Left forelimb (tissue), 1 donor: ENCODE measurements at places on chromosomes 7 and 10.

DNA sequence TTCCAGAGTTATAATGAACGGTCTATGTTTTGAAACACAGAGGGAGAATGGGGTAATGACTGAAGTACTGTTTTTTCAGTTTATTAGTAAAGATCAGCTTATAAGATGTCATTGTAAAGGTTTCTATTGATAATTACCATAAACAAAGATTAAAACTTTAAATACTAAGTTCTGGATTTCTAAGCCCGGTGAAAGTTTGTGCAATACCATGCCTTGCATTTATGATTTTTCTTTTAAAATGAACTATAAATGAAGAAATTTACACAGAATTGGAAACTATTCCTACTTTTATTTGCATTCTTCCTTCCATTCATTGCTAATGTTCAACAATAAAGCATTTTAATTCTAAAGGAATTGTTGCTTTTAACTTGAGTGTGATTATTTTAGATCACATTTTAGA lies 4.9 kb downstream of the MEOX2 start:
- DNase-seq: no peak

DNA sequence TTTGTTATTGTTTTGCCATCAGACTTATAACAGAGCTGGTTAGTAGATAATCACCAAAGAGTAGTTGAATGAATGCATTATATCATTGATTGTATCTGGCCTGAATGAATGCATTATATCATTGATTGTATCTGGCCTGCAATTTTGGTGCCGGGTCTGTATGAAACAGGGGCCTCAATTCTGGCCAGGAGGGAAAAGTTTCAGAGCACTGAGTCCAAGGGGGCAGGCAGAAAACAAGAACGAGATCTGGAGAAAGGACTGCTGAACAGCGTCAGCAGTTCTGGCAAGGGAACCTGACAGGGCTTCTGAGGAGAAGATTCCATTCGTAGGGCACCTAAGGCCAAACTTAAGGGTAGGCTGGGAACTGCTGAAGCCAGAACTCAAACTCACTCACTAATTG lies 128.0 kb downstream of the SEMA3C start:
- DNase-seq: no peak

- no peak for DNase-seq
Measured at GRCh38 chr7:11689096-11689495, 142.9 kb downstream of the THSD7A start.

GRCh38 chr10:111265341-111265740 lies 188.5 kb downstream of the ADRA2A start:
- DNase-seq: no peak

DNA sequence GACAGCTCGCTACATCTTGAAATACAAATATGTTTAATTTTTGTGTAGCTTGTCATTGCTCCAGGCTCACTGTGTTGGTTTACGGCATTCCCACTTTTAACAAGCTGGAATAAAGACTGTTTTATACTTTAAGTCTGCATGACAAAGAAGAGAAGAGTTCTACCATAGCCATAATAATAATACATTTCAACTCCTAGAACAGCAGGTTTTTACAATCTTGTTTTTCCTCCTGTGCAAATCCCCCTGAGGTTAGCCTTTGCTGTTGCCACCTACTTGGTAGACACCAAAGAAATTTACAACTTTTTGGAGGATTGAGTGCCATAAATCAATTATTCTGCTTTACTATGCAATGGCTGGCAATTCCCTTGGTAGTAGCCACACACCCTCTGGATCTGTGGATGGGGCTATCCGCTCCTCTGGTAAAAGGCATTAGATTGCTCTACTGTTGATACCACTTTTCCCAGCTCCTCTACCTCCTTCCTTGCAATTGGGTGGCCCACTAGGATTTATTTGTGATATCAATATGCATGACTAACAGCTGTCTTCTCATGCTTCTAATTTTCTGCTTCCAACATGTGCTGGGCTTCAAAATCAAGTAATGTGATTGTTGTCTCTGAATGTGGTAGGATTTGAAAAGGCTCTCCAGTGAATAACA lies 60.2 kb downstream of the SFMBT2 start:
- no peak for DNase-seq

GRCh38 chr10:72593963-72594362 lies 31.9 kb downstream of the MICU1 start:
- DNase-seq: no peak

- DNase-seq: no peak
Measured at GRCh38 chr10:28366994-28367393, 64.1 kb upstream of the MPP7 start.

GRCh38 chr10:79420974-79421688 lies 24.3 kb downstream of the ZCCHC24 start:
- DNase-seq: no peak

- no peak for DNase-seq
Measured at GRCh38 chr10:58328233-58328632, 6.6 kb upstream of the UBE2D1 start.

DNA sequence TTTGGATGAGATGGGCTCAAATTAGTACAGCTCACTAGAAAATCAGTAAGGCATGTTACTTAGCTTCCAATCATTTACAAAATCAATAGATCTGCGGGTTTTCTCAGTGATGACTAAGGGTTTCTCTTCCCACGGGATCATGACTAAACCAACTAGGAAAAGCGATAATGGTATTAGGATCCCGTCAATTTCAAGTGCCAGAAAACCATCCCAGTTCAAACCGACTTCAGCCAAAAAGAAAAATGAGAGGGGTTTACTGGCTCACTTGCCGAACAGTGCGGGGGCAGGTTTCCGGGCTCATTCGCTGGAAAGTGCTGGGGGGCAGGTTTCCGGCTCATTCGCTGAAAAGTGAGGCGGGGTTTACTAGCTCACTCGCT lies 62.1 kb upstream of the LYZL2 start:
- DNase-seq: no peak

DNA sequence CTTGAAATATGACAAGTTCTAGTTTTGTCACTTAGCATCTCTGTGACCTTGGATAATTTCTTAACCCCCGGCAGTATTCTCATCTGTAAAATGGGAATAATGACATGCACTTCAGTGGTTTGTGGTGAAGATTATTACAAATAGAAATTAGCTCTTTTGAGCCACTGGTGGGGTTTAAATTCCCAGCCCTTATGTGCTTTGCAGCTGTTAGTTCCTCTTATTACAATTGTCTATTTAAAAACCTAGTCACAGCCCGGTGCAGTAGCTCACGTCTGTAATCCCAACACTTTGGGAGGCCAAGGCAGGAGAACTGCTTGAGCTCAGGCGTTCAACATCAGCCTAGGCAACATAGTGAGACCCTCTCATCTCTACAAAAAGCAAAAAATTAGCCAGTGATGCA lies 30.1 kb downstream of the CAV1 start:
- DNase-seq: no peak

DNA sequence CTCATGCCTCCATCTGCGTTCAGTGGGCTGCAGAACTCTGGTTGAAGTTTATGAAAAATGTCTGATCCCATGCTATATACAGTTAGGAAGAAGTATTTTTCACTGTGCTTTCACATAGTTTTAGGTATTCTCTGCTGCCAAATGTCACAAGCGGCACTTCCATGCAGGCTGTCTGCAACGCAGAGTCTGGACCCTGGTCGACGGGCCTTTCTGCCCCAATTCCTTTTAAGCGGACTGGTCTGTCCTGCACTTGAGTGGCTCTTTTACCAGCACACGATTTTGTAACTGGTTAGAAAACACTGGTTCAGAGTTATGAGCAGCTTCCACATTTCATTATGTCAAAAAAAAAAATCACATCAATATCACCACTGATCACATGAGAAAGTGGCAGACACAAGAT lies 143.0 kb downstream of the DIP2C start:
- no peak for DNase-seq

DNA sequence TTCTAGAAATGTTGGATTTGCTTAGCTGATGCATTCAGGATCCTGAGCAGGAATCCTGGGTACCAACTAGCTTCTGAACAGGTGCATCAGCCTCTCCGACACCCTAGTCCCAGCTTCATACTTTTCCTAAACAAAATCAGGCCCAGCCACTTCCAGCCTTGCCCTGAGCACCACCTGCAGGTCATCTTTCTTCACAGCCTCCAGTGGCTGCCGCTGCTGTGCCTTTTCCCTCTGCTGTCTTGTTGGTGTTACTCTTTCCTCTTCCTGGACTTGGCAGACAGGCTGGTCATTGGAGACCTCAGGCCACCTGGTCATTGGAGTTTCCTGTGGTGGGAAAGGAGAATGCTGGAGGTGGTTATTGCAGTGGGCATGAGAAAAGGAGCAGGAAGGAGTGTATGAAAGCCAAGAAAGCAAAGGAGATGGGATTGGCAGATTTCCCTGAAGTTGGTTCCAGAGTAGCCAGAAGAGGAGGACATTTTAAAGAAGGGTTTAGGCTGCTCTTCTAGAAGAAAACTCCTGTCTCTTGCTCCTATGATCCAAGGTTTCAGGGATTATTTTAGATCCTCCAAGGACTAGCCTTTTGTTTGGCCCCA lies 48.2 kb upstream of the NFKB2 start:
- DNase-seq: no peak

- DNase-seq: no peak
Measured at GRCh38 chr7:2266911-2267310, 24.9 kb downstream of the NUDT1 start.

DNA sequence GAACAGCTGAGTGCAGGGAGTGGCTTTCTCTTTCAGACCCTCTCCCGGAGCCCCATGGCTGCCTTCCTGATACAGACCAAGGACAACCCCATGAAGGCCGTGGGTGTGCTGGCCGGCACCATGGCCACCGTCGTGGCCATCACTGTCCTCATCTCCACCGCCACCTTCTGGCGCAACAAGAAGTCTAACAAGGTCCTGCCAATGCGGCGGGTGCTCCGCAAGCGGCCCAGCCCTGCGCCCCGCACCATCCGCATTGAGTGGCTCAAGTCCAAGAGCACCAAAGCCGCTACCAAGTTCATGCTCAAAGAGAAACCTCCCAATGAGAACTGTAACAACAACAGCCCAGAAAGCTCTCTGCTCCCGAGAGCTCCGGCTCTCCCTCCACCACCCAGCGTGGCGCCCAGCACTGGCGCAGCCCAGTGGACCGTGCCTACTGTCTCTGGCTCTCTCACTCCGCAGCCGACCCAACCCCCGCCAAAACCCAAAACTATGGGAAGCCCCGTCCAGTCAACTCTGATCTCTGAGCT lies 11.2 kb downstream of the LRIT2 start:
- DNase-seq: peak; percentile 30

GRCh38 chr7:43278088-43278644 lies 165.7 kb downstream of the HECW1 start:
- no peak for DNase-seq

- DNase-seq: no peak
Measured at GRCh38 chr7:50307368-50308032, 3.0 kb downstream of the IKZF1 start.

DNA sequence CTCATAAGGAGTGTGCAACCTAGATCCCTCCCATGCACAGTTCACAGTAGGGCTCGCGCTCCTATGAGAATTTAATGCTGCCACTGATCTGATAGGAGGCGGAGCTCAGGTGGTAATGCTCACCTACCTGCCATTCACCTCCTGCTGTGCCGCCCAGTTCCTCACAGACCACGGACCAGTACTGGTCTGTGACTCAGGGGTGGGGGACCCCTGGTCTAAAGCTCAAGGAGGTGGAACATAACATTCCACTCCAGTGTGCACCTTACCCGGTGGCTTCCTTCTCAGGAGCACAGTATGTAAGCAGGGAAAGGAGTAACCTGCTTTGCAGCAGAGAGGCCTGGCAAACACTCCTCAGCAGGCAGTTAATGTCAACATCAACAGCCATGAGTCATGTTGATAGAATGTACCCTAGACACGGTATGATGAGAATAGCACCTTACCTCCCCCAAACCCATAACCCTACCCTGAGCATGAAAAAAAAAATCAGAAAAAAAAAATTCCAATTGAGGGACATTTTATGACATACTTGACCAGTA lies 273.5 kb downstream of the FGFR2 start:
- DNase-seq: no peak

GRCh38 chr7:164882-165660 lies 27.3 kb upstream of the FAM20C start:
- no peak for DNase-seq

GRCh38 chr7:75813084-75813483 lies 522 bp downstream of the CCL24 start:
- no peak for DNase-seq

GRCh38 chr7:112946350-112946749 lies 140.3 kb downstream of the GPR85 start:
- DNase-seq: no peak

DNA sequence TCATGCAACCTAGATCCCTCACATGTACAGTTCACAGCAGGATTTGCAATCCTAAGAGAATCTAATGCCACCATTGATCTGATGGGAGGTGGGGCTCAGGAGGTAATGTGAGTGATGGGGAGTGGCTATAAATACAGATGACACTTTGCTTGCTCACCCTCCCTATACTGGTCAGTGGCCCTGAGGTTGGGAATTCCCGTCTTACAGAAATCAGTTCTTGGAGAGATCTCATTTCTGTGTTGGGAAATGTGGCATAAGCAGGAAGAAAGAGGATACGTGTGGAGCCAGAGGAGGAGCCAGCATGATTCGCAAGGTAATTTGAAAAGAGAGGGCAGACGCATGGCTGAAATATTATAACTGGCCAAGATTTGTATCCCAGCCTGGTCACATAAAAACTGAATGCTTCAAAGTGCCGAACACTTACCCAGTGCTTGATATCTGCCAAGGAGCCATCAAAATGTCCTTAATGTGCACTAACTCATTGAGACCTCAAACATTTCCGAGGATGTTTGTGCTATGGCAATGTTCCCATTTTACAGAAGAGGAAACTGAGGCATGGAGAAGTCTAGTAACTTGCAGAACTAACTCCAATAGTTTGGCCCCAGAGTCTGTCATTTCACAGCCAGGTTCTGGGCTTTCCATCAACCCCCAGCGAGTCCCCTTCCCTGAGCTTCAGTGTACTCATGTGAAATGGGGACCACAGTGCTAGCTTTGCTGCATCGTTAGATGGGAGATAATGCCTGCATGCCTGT lies 5.5 kb upstream of the IKZF1 start:
- DNase-seq: no peak

GRCh38 chr7:133741703-133742102 lies 385.4 kb upstream of the LRGUK start:
- no peak for DNase-seq

GRCh38 chr10:48332166-48332870 lies 25.8 kb downstream of the MAPK8 start:
- DNase-seq: no peak

- DNase-seq: no peak
Measured at GRCh38 chr10:18100669-18101068, 39.6 kb upstream of the CACNB2 start.

- DNase-seq: no peak
Measured at GRCh38 chr7:66237906-66238772, 33.0 kb downstream of the TPST1 start.
